Hematopoietic multipotent progenitor cell treated with erythropoietin and hydrocortisone succinate and interleukin-3 and kit ligand, for 17 days (in vitro differentiated cells): ENCODE measurements at places on chromosomes 3 and 15.

GRCh38 chr3:114597012-114597411 is 303.2 kb downstream of the TIGIT start:
- DNase-seq: no peak

GRCh38 chr15:63668601-63669000 is 71.4 kb downstream of the FBXL22 start:
- DNase-seq: no peak

DNA sequence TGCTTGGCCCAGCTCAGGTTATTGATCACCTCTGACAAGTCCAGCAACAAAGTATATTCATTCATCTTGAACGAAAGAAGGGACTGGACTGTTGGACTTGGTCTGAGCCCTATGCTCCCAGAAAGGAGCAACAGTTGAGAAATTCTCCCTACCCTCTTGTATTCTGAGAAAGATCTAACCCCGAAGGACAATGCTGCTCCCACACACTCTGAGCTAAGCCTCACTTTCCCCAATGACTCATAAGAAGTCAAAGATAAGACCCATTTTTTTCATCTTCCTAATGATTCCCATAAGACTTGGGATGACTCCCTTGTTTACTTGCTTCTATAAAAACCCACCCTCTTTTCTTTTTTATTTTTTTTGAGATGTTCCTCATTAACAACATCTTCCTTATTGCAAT is 549.4 kb upstream of the MDFIC2 start:
- DNase-seq: no peak

DNA sequence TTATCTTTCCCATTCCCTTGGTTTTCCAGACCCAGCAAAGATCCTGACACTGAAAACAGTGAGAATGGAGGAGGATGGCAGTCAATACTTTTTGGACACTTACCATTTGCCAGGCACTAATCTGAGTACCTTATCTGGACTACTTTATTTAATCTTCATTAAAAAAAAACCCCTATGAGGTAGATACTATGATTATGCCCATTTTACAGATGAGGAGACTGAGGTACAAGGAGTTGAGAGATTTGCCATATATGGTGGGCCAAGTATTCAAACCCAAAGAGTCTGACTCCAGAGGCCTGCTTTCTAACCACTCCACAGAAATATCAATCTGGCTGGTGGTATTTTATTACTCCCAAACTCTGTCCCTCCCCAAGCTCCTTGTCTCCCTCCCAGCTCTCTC is 19.6 kb downstream of the HCN4 start:
- DNase-seq: no peak

- no peak for DNase-seq
Observed at GRCh38 chr15:70127288-70127746, 29.6 kb upstream of the TLE3 start.

DNA sequence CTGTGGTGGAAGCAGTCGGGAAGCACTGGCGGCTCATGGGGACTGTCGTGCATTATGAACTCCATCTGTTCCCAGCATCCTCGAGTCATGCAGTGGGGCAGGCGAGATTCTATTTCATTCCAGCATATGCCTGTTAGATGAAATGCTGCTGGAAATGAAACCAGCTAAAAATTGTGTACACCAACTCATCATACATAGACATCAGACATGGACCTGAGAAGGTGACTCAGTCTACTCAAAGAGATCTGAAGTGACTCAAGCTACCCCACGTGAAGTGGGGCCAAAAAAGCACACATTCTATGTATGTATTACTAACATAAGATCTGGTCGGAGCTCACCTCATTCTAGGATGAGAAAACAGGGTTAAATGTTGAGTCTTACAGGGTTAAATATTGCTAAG is 47.5 kb upstream of the FAM98B start:
- no peak for DNase-seq

- no peak for DNase-seq
Observed at GRCh38 chr15:89139613-89140499, 51.6 kb downstream of the ABHD2 start.

- DNase-seq: no peak
Observed at GRCh38 chr3:25870452-25870851, 80.6 kb downstream of the OXSM start.

DNA sequence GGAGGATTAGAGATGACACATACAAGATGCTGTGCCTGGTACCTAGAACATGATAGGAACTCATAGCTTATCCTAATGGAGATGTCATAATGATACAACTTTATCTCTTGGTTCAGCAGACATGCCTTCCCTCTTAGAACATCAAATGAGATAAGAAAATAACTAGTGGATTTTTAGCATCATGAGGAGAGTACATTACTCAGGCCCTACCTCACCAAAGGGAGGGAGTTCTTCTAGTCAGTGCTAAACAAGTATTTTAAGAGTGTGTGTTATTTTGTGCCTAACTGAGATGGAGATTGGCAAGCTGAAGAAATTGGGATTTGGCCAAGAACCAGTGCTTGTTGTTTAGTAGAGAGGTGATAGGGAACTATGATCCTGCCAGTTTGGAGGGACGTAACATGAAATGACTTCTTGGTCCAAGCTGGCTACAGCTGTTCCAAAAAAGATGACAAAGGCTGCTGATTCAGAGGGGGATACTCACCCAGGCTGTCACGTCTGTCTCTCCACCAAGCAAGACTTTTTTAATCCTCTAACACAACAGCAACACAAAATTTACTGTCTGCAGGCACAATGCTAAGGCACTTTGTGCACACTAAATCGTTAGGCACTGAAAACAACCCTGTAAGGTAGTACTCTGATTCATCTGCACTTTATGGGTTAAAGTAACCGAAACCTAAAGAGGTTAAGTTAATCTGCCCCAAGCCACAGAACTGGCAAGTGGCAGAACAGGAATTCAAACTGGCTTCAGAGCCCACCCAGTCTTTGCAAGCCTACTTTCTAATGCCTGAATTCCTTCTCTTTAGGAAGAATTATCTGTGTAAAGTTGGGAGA is 126.5 kb downstream of the CMSS1 start:
- no peak for DNase-seq

- no peak for DNase-seq
Observed at GRCh38 chr15:76253691-76254473, 57.4 kb downstream of the ETFA start.

- DNase-seq: no peak
Observed at GRCh38 chr15:25556136-25556535, 117.3 kb upstream of the UBE3A start.

- DNase-seq: no peak
Observed at GRCh38 chr3:138862924-138863775, 28.4 kb upstream of the PIK3CB start.

DNA sequence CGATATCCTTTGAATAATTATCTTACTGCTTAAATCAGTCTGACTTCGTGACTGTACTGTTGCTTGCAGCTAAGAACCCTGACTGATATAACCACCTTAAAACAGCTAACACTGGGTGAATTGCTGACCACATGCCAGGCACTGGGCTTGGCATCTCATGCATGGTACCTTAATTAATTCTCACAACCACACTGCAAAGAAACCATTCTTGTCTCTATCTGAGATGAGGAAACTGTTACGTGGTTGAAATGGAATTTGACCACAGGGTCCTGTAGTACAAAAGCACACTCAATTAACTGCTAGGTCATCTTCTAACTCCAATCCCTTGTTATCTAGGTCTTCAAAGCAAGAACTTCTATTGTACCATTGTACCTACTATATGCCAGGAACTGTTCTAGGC is 92.7 kb upstream of the PRICKLE2 start:
- no peak for DNase-seq

DNA sequence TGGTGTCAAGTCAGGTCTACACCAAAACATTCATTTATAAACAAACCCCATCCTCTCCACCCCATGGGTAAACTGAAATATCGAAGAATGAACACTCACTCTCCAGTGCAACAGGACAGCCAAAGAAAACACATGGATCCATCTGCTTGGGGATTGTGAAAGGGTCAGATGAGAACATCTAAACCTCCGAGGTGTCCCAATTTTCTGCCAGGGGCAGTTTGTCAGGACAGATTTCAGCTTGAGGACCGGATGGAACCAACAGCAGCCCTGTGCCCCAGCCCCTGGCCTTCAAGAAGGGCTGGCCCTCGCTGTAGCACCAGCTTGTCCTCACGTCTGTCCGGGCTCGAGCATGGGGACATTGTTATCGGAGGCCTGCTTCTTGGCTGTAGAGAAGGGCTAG is 45.5 kb downstream of the PCSK6 start:
- no peak for DNase-seq

DNA sequence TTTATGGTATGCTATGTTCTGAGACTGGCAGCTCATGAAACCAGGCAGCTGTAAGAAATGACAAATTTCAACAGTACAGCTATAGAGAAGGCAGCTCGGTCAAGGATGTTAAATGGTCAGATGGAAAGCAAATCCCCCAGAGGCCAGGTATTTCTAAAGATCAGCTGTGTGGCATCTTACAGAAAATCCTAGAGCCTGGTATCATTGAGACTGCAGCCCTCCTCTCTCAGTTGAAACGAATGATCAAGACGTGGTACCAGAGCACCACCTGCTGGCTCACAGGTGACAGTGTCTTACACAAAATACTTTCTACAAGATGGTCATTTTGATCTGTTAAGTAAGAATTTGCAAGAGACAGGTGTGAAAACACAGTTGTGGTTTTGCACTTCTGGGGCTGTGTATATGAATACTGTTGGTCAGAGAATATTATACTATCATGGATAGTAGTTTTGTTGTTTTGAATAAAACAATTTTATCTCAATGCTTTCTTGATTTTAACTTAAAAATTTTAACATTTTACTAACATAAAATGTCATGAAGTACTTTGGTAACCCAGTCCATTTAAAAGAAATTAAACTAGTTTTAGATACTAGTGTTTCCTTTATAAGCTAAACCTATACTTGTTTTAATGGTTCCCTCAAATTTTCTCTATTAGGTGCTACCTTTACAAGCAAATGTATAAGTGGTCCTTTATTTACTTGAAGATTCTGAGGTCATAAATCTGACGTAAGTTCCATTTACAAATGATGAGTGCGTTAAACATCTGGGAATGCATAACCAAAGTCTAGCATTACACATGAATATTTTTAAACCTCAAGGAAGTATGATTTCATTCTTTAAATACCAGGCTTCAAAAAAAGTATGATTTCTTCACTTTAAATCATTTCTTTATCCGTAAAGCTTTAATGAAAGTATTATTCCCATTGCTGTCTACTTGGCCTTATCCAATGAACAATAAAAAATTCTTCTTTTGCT is 121.8 kb downstream of the PDZRN3 start:
- DNase-seq: peak; percentile 24

DNA sequence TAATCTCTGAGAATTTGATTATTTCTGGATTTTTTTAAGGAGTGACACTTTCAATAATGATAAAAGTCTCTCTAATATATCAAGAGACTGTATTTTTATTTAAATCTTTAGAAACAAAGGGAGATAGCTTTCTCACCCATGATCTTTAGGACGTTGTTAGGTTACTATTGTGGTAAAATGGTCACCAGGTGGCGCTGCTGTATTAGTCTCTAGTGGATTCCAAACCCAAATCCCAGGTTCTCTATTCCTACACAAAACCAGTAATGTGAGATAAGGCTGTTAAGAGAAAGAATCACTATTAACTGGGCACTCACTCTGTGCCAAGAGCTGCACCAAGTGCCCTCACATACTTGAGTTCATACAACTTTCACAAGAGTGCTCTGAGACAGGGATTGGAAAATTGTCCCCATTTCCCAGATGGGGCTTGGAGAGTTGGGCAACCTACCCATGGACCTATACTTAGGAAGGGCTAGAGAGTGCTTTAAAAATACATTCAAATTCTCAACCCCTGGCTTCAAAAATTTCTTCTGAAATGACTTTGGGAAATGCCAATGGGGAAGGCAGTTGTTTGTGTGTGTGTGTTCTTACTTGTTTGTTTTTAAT is 593.4 kb upstream of the TGFBR2 start:
- DNase-seq: peak; percentile 34

DNA sequence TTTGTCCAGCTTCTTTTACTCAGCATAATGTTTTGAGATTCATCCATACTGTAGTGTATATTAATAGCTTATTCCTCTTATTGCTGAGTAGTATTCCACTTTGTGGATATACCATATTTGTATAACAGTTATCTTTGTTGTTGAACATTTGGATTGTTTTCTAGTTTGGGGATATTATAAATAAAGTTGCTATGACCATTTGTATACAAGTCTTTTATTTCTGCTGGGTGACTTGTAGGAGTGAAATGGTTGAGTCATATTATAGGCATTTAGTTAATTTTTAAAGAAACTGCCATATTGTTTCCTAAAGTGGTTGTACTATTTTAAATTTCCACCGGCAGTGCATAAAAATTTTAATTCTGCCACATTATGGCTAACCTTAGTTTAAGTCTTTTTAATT is 53.4 kb downstream of the RPL39L start:
- DNase-seq: no peak

- no peak for DNase-seq
Observed at GRCh38 chr3:80087767-80088166, 320.0 kb upstream of the ROBO1 start.

DNA sequence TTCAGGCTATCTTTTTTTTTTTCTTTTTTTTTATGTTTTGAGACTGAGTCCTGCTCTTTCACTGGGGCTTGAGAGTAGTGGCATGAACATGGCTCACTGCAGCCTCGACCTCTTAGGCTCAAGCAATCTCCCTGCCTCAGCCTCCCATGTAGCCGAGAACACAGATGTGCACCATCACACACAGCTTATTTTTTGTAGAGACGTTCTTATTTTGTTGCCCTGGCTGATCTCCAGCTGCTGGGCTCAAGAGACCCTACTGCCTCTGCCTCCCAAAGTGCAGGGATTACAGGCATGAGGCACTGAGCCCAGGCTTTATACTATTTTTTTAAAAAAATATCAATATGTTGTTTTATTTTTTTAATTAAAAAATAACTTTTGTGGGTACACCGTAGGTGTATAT is 467.3 kb downstream of the CADM2 start:
- DNase-seq: no peak

DNA sequence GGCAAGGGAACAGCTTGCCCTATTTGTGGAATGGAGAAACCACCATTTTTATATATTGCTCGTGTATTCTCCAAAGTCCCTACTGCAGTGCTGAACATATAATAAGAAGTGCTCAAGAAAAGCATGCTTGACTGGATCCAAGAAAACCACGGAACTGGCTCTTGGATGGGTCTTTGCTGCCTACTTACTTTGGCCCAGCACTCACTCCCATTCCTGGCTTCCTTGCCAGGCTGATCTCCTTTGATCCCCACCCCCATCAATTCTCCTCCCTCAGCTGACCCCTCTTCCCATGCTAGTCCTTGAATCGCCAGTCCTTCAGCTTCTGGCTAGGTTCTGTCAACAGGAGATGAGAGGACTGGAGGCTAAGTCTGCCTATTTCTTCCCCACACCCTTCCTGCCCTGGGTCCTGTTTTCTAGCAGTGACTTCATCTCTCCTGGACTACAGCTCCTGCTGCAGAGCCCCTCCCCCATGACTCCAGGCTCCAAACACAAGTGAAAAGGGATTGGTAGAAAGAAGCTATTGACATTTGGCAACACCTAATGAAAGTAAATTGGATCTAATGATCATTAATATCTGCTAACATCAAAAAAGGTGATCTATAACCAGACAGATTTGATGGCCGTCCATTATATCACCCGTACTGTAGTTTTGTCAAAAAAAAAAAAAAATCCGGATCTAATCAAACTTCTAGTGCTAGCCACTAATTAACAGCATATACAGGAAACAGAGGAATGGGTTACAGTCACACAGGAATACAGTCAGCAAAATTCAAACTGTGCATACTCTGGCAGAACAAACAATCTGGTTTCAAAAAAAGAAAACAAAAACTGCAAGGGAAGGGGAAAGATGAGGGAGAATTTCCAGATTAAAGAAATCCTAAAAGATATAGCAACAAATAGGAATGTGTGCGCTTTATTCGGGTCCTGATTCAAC is 7.8 kb downstream of the FAM240A start:
- no peak for DNase-seq
